ENCODE measurements at places on chromosomes 3 and 15.

- DNase-seq: no peak
These were observed 160.9 kb downstream of the SLCO3A1 start for GRCh38 chr15:92014281-92015030.

DNA sequence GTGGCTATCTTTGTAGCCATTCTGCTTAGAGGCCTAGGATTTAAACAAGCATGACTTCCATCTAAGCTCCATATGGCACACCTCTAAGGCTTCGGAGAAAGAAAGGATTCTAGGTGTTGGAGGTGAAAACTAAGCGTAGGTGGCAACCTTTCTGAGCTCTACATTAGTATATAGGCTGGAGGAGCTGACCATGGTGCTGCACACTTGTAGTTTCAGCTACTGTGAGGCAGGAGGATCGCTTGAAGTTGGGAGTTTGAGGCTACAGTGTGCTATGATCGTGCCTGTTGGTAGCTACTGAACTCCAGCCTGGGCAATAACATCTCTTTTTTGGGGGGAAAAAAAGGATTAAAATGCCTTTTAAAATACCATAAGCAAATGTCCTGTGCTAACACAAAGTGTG is 7.4 kb downstream of the EAF1 start:
- no peak for DNase-seq

DNA sequence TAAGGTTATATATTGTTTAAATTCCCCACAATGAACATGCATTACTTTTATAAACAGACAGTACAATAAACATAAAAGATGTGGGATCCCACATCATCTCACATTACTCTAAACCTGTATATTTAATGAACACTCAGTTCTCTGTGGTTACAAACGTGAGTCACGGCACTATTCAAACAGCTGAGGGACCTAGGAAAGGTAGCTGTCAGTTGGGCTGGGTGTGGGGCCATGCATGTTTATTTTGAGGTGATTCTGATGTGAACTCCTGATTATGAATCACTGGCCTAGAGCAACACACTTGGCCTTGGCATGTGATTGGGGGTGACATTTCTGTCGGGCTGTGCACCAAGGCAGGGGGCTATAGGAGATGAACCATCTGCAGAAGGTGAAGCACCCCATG is 147.6 kb upstream of the HACD2 start:
- peak; percentile 82 for DNase-seq

- DNase-seq: no peak
These were observed 121.1 kb upstream of the GOLIM4 start for GRCh38 chr3:168216851-168217250.

DNA sequence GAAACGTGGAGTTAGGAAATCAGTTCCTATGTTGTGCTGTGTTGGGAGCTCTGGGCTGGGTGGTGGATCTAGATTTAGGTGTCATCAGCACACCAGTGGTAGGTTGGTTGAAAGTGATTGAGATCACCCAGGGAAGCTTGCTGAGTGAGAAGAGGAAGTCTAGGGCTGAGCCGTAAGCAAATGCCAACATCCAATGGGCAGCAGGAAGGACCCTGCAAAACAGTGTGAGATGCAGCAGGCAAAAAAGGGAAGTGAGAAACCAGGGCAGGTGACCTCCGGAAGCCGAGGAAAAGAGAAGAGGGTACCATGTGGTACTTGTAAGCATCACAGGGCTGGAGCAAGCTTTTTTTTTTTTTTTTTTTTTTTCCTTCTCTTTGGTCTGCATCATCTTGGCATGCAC is 15.9 kb upstream of the COPG1 start:
- DNase-seq: no peak

DNA sequence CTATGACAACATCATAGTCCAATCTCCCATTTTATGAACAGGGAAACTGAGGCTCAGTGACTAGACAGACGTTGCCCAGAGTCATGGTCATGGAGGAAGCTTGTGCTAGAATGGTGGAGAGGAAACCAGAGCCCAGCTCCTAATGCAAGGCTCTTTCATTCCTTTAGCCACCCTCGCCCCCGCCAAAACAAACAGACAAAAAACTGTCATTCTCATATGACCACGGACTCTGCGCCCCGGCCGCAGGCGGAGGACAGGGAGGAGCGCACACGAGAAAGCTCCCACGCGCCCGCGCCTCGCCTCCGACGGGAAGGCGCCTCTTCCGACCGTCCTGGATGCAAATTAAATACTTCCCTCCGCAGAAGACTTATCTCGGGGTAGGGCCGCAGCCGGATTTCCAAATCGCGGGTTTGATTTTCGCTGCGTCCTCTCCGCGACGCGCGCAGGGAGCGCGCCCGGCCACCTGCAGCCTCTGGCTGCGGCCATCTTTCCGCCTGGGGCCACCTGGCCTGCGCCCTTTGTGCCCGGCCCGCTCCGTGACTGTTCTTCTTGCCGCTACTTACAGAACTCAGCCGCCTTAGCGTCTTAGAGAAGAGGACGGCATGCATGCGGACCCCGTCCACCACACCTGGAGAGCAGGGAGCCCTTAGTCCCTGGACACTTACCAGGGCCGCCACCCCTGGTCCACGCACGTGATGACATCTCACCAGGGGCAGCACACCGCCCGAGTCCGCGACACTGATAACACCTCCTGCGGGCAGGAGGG is 670 bp upstream of the ATP13A3 start:
- no peak for DNase-seq

- DNase-seq: no peak
These were observed 49.0 kb downstream of the CLDN11 start for GRCh38 chr3:170467571-170468147.

GRCh38 chr3:71428841-71429596 is 154.5 kb downstream of the FOXP1 start:
- DNase-seq: no peak

DNA sequence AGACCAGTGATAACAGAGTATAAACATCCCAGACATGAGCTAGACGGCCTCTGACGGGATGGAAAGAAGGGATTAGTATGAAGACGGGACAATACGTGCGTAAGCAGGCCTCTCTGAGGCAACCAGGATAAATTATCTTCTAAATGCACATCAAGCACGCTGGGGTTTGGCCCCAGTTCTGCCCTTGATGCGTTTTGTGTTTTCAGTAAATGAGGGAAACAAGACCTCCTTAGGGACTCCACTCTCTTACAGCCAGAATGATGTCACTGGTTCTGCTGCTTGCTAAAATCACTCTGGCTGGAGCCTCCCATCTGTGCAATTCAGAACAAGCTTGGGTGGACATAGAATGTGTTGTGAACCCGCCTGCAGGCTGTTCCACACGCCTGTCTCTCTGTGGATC is 156.0 kb upstream of the MCTP2 start:
- DNase-seq: peak; percentile 68

DNA sequence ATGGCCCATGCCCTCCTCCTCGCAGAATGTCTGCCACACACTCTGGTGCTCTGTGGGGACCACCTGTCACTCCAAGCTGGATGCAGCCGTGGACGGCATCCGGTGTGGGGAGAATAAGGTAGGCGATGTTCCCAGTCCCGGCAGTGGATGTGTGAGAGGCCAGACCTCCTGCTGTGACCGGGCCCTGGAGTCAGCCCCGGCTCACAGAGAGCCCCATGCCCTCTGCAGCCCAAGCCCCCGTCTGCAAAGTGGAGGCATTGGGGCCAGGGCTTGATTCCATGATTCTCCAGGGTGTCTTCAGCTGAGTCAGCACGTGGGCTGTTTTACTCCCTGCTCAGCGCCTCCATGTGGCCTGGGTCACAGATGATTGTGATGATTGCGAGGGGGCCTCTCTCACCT is 32.2 kb downstream of the GOLGA6L10 start:
- DNase-seq: no peak

DNA sequence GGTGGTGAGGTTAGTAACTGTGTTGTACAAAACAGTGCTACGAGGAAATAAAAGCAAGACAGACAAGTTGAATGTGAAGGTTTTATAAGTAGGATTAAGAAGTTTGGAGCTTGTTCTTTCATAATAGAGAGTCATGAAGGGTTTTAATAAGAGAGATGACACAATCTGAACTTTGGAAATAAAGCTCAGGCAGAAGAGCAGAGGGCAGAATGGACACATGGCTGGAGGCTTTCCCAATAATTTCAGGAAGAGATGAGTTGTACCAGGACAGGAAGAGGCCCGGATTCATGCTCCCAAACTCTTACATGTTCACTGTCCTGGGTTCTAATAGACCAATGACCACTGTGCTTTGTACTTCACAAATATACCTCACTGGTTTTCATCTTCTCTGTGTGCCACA is 194.8 kb downstream of the SLC9A9 start:
- DNase-seq: no peak
